Smooth muscle cell of the pulmonary artery (primary cell): ENCODE measurements at places on chromosomes 2 and 18. TPM values are rescaled to one million over a fixed set of nuclear protein-coding genes. Genes with fewer than 3 reads are reported as not detected.

RAB6C gene
- not detected in 2 replicates for total RNA-seq

YWHAQ gene
- 271 and 274 TPM in 2 replicates for total RNA-seq

CENPO gene
- total RNA-seq, result 9.9 and 12.1 TPM in 2 replicates

CRYGD gene
- total RNA-seq, result not detected in 2 replicates
